ENCODE measurements at places on chromosomes 2 and 18.

DNA sequence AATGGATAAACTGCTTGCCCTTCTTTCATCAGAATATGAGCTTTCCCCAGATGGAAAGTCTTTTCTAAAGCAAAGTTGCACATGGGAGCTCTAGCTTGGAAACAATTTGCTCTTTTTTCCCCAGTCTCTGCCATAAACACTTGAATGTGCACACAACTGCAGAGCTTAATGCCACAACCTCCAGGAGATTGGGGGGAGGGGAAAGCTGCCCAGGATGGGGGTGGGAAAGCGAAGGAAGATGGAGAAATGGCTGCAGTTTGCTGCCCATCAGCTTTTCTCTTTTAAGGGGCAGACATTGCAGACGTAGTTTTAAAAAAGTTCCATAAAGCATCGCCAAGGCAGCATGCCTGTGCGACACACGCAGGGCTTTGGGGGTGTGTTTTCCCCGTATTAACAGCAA is 1.5 kb downstream of the ACKR3 start:
- DNase-seq, result no peak

DNA sequence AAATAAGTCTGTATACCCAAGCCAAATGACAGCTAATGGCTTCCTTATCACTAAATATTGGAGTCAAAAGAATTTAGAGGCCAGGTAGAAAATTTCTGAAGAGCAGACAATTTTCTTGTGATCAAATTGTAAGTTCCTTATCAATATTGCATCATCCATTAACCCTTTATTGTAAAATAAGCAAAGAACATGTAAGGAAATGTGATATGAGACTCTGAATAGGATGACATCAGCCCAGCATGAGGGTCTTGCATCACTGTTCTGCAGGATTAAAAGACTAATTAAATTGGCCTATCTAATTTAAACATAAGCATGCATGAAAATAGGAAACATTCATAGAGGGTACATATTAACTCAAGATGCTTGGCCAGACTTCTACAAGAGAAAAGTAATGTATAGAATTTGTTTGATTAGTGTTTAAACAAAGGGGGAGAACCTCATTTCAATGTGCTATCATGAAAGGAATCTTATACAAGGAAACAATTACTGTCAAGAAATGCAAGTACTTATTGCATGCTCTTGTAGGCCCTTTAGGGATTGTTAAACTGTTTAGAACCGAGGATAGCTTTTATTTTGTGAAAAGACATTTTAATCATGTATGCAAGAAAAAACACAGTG is 302.9 kb downstream of the PRKCE start:
- DNase-seq, result no peak

DNA sequence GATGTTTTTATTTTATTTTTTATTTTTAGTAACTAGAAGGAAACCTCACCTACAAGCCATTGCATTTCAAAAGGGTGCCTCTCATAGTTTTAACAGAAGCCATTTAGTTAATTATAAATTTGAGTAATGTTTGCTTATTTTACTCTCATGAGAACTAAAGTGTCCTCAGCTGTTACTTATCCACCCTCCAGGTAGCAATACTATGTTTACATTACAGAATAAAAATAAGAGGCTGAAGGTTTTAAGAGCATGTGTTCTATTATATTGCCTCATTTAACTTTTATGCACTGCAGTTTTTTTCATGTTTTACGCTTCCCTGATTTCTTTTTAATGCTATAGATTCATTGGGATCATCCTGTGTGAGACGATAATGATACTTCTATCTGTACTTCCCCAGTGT is 235.5 kb downstream of the THSD7B start:
- no peak for DNase-seq

GRCh38 chr2:199602271-199602895 is 144.6 kb upstream of the SATB2 start:
- no peak for DNase-seq

DNA sequence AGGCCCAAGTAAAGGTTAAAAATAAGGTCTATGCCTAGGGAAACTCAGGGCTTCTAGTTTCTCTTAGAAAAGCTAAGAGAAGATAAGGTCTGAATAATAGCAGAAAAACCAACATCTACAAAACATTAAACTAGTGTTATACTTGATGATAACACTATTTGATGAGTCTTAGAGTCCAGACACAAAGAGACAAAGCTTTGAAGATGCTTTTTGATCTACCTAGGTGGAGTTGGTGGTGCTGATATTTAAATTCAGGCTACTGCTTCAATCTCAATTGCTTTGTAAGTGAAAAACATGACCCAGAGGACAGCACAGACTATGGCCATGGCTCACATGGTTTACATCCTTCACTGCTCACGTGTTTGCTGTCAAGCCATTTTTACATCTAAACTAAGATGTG is 11.7 kb upstream of the MFF start:
- DNase-seq, result no peak

GRCh38 chr2:176156807-176157498 is at the start of gene HOXD3:
HOXD3 (plus strand) TSS chr2:176157307; CDS start chr2:176169115, 11,808 bp downstream.
- no peak for DNase-seq

DNA sequence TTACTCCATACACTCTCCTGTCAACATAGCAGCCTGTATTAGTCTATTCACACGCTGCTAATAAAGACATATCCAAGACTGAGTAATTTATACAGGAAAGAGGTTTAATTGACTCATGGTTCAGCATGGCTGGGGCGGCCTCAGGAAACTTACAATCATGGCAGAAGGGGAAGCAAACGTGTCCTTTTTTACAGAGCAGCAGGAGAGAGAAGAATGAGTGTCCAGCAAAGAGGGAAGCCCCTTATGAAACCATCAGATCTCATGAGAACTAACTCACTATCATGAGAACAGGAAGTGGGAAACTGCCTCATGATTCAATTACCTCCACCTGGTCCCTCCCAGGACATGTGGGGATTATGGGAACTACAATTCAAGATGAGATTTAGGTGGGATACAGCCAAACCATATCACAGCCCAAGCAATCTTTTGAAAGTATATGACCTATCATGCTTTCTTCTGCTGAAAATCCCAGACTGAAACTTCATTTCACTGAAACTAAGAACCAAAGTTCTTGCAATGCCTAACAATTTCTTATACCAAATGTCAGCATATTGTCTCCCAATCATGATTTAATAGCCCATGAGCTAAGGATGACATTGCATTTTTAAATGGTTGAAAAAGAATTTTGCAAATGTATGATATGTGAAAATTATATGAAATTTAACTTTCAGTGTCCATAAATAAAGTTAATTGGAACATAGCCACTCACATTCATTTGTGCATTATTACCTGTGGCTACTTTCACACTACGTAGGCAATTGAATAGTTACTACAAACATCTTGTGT is 686.8 kb upstream of the ZEB2 start:
- no peak for DNase-seq

DNA sequence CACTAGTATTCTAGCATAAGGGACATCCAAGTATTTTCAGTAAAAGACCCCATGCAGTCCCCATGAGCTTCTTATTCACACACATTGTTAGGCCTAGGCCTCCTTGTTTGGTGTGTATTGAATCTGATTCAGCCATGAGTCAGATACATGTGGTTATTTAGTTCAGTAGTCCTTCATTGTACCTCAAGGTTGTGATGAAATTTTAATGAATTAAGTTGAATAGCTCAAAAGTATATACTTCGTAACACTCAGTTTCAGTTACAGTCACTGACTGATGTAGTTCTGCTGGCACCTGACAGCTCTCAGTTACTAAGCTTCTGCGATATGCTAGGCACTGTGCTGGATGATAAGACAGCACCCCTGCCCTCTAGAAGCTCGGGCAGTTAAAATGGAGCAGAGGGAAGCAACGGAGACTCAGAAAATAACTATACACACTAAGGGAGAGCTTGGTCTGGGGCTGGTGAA is 86.4 kb downstream of the XRCC5 start:
- DNase-seq, result no peak

DNA sequence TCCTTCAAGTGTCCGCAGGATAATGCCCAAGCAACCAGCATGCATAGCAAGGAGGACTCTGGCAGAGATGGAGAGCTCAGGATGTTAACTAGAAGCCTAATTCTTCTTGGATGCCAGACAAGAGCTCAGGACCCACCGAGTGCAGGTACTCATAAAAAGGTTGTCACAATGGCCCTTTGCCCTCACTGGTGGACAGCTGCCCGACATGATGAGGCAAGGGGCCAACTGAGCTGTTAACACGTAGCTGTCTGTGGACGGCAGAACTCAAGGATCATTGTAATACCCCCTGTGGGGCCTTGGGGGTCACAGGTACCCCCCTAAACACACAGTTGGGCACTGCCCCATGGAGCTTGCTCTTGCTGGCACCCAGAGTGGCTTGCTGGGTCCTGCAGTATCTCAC is 393.7 kb downstream of the PIK3C3 start:
- no peak for DNase-seq

- DNase-seq, result no peak
These were observed 391.1 kb downstream of the ALK start for GRCh38 chr2:29530281-29530680.

- DNase-seq, result no peak
These were observed 907 bp downstream of the FHL2 start for GRCh38 chr2:105397953-105398335.

DNA sequence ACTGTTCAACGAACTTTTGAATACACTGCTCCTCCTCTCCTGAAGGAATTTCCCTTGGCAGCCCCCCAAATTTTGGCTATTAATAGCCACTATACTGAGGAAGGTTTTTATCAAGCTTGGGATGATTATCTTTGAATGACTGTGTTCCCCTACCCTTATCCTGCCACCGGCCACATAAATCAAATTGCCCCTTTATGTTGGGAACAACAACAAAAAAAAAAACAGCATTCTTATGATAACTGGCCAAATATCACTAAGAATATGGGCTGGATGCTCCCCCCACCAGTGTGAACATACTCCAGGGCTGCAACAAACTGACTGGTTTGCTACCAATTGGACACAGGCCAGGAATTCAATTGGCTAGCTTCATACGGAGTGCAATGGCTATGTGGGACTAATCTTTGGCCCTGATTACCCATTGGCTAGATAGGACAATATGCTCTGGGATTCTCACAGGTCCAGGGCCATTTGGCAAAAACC is 20.6 kb downstream of the DUSP11 start:
- no peak for DNase-seq

DNA sequence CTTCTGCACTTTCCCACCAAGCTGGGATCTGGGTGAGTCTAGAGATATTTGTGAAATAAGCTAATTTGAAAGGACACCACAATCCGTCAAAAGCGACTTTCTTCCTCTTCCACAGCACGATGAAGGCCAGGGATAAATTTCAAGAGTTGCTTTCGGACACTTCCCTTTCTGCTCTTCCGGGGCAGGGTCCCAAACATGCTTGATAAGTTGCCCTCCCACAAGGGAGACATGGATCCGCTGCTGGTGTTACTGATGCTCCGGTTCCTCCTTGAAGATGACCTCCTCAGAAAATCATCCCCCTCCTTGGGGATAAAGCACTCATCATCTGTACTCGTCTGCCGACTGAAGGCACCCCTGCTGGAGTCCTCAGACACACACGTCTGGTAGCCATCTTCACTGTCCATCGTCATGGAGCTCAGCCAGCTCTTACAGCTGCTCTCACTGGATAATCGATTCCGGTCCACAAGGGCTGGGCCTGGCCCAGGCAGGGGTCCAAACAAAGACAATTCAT is 28.2 kb downstream of the CYTIP start:
- DNase-seq, result no peak

DNA sequence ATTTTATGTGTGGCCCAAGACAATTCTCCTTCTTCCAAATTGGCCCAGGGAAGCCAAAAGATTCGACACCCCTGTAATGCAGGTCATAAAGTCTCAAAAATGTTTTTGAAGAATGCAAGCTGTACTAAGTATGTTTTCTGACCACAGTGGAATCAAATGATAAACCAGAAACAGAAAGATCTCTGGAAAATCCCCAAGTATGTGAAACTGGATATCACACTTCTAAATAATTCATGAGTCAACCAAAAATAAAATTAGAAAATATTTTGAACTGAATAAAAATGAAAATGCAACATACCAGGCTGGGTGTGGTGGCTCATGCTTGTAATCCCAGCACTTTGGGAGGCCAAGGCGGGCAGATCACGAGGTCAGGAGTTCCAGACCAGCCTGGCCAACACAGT is 34.1 kb upstream of the UBE2F start:
- no peak for DNase-seq

DNA sequence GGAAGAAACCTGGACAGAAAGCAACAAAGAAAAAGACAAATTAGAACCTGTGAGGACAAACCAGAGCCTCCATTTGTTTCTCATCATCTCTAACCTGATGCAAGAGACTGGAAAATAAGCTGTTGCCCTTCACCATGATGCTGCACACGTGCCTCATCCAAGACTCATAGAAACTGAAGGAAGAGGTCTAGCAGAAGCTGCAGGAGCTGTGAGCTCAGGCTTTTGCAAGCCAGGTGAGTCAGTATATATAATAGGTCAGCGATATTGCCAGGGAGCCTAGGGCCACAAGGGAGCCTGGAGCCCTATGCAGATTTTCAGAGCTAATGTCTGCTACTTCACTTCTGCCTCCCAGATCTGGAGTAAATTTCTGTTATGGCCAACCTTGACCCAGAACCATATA is 163.1 kb downstream of the LNPK start:
- DNase-seq, result no peak

- no peak for DNase-seq
These were observed 8.1 kb downstream of the ASIC4 start for GRCh38 chr2:219522111-219523030.

DNA sequence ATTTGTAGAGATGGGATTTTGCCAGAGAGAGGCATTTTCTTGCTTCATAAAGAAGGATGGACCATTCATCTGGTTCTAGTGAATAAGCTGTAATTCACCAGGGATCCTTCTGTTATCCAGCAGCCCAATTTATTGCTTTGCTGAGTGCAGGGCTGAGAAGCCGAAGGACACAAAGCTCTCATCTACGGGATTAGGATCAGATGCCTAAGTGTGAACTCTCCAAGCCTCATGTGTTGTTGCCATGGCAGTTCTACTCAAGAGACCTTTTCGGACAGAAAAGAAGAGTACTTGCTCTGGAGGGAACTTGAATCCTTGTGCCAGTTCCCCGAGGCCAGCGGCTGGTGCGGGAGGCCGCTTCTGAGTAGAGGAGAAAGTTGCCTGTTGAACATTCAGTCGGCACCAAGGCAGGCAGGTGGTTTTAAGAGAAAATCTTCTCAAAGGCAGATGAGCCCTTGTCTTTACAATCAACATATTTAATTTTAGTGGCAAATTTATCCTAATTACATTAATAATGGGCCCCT is 38.4 kb upstream of the MBP start:
- DNase-seq, result no peak

- DNase-seq, result no peak
These were observed 42.4 kb downstream of the MGAT5 start for GRCh38 chr2:134296301-134296700.

- no peak for DNase-seq
These were observed 7.3 kb downstream of the SIX2 start for GRCh38 chr2:45001869-45002385.

- DNase-seq, result no peak
These were observed 131.5 kb upstream of the STON1 start for GRCh38 chr2:48398285-48399002.

- DNase-seq, result no peak
These were observed 21.7 kb downstream of the LBH start for GRCh38 chr2:30252723-30253701.

DNA sequence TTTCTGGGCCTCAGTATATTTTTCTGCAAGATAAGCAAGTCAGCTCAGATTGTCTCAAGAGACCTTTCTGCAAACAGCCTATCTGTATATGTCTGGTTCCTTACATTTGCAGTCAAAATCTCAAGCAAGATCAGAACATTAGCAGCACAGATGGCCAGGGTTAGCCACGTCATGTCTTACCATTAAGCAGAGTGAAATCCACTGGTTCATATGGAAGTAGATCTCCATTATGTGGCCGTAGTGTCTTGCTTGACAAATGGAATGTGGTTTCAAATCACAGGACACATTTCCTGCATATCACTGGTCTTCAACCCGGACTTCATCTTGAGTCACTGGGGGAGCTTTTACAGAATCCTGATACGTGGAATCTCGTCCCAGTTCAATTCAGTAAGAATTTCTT is 500.2 kb downstream of the FBXO15 start:
- DNase-seq, result no peak

Data from stimulated activated CD8-positive, alpha-beta memory T cell treated with anti-CD3 and anti-CD28 coated beads, Interleukin-4, amount 100 ng/mL, for 1 hour (primary cell).